Brain pericyte (primary cell): ENCODE measurements at places on chromosomes 12 and 14.

GRCh38 chr12:182381-182892 lies 31.5 kb downstream of the SLC6A12 start:
- peak; percentile 58 for DNase-seq

DNA sequence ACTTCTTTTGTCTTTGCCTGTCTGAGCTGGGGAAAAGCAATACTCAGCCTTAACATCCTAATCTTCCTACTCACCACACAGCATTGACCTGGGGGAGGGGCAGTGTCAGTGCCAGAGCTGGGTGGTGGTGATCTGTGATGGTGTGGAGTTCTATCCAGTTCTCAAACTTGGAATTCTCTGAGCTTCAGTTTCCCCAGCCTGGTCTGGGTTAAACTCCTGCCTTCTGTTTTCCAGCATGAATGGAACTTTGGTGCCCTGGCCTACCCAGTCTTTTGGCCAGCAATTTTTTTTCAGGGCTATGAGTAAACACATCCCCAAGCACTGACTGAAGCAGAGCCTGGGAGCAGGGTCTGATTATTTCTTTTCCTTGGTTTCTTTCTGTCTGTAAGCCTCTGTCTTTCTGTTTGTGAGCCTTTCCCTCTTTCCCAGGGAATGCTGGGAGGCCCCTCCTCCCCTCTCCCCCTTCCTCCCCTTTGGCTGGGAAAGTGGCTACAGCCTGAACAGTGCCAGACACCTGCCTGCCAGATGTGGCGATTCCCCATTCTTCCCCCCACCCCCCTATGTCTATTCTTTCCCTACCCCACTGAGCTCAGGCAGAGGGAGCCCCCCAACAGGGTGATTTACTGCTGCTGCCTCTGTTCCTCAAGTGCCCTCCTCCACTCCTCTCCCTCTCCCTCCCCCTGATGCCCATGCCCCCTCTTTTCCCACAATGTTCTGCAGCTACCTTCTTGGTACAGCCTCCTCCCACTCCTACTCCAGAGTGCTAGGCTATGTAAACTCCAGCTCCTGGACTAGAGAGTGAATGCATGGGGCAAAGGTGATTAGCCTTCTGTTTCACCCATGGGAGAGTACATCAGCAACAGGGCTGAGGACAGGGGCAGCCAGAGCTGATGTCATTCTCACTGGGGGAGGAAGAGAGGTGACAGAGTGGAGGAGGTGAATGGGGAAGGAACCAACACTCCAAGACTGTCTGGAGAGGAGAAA lies 11.1 kb downstream of the GPR84 start:
- no peak for DNase-seq

DNA sequence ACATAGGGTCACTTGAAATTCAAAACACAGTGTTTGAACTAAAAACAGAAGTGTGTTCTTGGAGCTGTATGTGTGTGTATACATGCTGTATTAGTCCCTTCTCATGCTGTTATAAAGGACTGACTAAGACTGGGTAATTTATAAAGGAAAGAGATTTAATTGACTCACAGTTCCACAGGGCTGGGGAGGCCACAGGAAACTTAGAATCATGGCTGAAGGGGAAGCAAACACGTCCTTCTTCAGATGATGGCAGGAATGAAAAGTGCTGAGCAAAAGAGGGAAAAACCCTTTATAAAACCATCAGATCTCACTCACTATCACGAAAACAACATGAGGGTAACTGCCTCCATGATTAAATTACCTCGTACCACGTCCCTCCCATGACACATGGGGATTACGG lies 224.1 kb downstream of the BCAT1 start:
- DNase-seq, result no peak

- DNase-seq, result peak; percentile 81
Measured at GRCh38 chr12:53063708-53064612, 14.1 kb downstream of the TNS2 start.

- DNase-seq, result no peak
Measured at GRCh38 chr12:102120886-102121285, 903 bp downstream of the PARPBP start.

- no peak for DNase-seq
Measured at GRCh38 chr14:95062946-95063345, 94.4 kb downstream of the DICER1 start.

DNA sequence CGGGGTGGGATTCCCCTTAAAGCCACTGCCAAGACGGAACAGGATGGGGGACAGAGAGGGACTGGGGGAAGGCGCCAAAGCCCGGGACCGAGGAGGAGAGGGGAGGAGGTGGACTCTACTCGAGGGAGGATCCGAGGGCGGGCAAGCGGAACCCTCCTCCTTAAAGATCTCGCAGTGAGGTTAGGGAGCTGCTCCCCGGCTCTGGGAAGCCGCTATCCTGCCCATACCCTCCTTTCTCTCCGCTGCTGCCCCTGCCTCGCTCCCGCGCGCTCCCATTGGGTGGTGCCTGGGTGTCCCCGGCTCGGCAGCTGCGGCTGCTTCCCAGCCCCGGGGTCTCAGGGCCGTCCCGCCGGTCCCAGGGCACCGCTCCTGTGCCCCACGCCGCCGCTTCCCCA lies 16.4 kb downstream of the KRT18 start:
- DNase-seq, result no peak

GRCh38 chr12:123233505-123234308 lies 471 bp downstream of the MTRFR start:
- no peak for DNase-seq

DNA sequence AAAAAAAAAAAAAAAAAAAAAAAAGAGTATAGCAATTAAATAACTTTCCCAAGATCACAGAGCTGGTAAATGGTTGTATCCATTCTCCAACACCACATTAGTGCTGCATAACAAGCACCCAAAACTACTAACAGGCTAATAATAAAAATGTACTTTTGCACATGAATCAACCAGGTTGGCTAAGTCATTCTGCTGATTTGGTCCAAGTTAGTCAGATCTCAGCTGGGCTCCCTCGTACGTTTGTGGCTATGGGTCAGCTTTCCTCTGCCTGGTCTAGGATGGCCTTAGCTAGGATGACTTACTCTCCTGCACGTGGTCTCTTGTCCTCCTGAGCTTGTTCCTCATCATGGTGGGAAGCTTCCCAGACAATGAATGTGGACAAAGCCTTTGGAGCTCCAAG lies 7.9 kb upstream of the PLEKHG6 start:
- DNase-seq, result no peak

GRCh38 chr12:89326239-89327040 lies 25.9 kb downstream of the DUSP6 start:
- DNase-seq, result no peak

GRCh38 chr14:31927348-31927832 lies 149.7 kb upstream of the ARHGAP5 start:
- DNase-seq, result peak; percentile 76
